ENCODE measurements at places on chromosomes 4 and X.

DNA sequence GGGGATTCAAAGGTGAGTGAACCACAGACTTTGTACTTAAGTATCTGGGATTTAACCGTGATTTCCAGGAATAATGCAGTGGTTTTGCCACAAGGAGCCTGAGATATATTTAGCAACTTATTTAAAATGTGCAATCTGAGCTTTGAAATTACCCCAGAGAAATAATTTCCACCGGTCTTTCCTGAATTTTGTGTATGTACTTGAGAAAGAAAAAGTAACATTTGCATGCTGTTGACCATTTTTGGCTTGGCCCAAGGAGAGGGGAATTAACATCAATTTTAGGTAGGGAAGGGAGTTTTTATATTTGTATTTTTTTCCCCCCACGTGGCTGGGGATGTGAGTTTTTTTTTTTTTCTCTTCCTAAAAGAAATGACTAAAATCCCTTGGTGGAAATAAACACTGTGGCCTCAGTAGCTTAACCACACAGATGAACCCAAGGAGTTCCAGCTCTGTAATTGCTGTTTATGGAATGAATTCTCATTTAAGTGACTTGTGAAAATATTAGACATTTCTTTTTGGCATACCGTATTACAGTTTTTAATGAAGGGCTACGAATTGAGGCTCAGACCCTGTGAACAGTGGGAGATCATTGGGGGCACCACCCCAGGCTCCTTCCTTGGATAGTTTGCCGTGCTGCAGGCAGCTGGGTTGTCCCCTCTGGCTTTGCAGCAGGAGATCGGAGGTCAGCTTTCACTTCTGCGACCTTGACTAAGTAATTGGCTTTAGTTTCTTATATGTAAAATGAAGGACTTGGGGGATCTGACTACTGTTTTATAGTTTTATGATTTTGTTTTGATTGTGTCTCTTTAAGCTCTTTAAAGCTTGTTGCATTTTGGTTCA, 116.1 kb downstream of the ARHGAP10 start:
- no peaks in the 10 kb centered on the region for H3K27me3 ChIP-seq
- no peak for DNase-seq
- H3K4me3 ChIP-seq = no peak overlapping the region
- H3K4me1 ChIP-seq = no peaks in the 10 kb centered on the region
- peaks cover 20% of the 10 kb centered on the region for H3K36me3 ChIP-seq
- no peak overlapping the region for H3K27ac ChIP-seq

- no peaks in the 10 kb centered on the region for H3K4me1 ChIP-seq
- no peak overlapping the region for H3K4me3 ChIP-seq
- H3K27me3 ChIP-seq = peaks cover 3% of the 10 kb centered on the region
- no peak overlapping the region for H3K27ac ChIP-seq
- DNase-seq = no peak
Measured at GRCh38 chrX:119181491-119181890, 53.9 kb upstream of the KIAA1210 start.

- no peaks in the 10 kb centered on the region for H3K27me3 ChIP-seq
- H3K4me1 ChIP-seq = peaks cover 6% of the 10 kb centered on the region
- no peaks in the 10 kb centered on the region for H3K36me3 ChIP-seq
- no peak overlapping the region for H3K27ac ChIP-seq
- DNase-seq = no peak
- H3K4me3 ChIP-seq = no peak overlapping the region
Measured at GRCh38 chrX:118239178-118239870, 106.6 kb upstream of the WDR44 start.

DNA sequence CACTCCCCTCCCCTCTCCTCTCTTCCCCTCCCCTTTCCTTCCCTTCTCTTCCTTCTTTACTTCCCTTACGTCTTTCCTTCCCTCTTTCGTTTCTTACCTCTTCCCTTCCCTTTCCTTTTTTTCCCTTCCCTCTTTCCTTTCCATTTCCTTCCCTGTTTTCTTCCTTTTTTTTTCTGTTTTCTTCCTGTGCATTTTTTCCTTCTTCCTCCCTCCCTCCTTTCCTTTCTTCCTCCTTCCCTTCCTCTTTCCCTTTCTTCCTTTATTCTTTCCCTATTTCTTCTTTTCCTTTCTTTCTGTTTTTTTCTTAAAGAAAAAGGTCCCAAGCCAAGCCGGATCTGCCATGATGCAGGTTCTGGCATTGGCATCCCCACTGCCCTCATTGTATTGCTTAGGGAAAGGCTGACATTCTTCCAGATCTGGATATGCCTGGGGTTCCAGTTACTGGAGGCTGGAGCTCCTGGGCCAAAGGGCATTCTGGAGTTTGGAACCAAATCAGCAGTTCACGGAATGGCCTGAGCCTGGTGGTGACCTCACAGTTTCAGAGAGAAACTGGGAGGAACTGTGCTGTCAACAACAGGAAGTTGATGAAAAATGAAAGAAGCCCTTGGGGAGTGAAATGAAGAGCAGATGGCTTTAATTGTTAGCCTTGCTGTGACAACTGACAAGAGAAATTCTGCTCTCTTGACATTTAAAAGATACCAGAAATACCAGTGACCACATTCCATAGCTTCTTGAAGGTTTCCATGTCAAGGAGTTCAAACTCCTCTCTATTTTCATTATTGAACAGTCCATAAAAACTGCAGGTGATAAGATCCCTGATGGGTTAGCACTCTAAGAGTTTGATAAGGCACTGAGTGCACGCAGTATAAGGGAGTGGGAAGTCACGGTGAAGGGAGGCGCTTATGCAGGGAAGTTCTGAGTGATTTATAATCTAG, 622.1 kb downstream of the SPRY1 start:
- peaks cover 7% of the 10 kb centered on the region for H3K27me3 ChIP-seq
- peaks cover 22% of the 10 kb centered on the region for H3K4me1 ChIP-seq
- H3K4me3 ChIP-seq = peak overlapping the region; percentile 23
- DNase-seq = peak; percentile 42
- no peaks in the 10 kb centered on the region for H3K36me3 ChIP-seq
- peak overlapping the region; percentile 75 for H3K27ac ChIP-seq

GRCh38 chr4:157818946-157819692, 353.7 kb downstream of the GASK1B start:
- no peaks in the 10 kb centered on the region for H3K27me3 ChIP-seq
- DNase-seq = no peak
- no peaks in the 10 kb centered on the region for H3K36me3 ChIP-seq

DNA sequence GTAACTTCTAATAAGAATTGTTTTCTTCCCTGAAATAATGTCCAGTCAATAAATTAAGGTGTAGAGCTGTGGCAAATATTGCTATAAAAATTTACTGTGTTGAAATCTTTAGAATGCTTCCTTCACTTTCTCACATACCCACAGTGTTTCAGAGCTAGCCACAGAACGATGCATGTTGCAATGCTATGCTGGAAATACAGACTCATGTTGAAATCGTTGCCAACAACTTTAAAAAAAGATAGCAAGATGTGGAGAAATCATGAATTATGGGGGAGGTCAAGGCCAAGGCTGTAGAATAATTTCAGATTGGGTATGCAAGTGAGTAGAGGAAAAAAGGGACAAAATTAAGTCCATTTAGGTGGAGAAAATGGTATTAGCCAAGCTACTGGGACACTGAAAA, 204.8 kb downstream of the VEGFC start:
- no peak overlapping the region for H3K27ac ChIP-seq
- H3K4me1 ChIP-seq = no peaks in the 10 kb centered on the region
- no peaks in the 10 kb centered on the region for H3K27me3 ChIP-seq
- DNase-seq = no peak
- H3K36me3 ChIP-seq = no peaks in the 10 kb centered on the region
